ENCODE measurements at places on chromosomes 11 and 22.

- DNase-seq, result no peak
Observed at GRCh38 chr11:28903716-28904115, 795.5 kb downstream of the METTL15 start.

GRCh38 chr11:71247551-71248250 lies 4.7 kb downstream of the SHANK2 start:
- DNase-seq, result no peak

- peak; percentile 44 for DNase-seq
Observed at GRCh38 chr11:72753341-72754148, 1.3 kb upstream of the ARAP1 start.

DNA sequence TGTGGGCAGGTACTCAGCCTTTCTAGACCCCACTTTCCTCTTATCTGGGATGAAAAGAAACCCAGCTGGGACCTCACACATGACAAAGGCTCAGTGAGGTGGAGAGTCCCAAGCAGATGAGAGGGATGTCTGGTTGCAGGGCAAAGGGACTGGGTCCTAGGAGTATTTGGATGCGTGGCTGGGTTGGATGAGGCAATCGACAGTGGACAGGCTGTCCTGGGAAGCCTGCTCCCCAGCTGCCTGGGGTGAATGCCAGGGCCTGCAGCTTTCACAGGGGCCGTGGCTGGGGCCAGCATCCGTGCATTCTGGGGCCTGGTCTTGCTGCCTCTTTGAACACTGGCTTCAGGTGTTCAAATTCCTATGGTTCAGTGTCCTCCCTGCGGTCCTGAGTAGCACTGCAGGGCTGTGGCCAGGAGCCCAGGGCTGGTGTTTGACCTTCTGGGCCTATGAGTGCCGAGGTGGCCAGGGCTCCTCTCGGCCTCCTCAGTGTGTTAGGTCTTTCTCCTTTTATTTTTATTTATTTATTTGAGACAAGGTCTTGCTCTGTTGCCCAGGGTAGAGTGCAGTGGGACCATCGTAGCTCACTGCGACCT lies 65.3 kb downstream of the MCM5 start:
- no peak for DNase-seq

GRCh38 chr11:130710021-130710420 lies 206.3 kb downstream of the SNX19 start:
- no peak for DNase-seq

Measured in GM20000 (cell line).